ENCODE measurements at places on chromosomes 16 and 17.

GRCh38 chr17:59193336-59193862 lies 16.4 kb upstream of the SMG8 start:
- DNase-seq = no peak

DNA sequence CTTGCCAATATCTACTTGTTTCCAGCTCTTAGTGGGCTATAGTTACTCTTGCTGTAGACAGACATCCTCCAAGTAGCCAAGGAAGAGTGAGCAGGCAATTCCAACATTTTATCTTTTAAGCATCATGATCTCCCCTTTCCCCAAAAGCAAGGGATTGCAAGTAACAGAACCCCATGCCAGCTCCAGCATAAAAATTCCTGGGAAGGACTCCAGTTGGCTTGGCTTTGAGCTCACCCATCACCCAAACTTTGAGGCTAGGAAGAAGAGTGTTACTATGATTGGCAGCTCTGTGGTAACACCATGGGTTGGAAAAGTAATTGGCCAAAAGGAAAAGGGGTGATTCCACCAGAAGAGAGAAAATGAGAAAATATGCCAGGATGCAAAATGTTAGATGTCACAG lies 1086.4 kb upstream of the RBFOX1 start:
- DNase-seq = no peak

GRCh38 chr17:46947216-46947615 lies 24.3 kb downstream of the GOSR2 start:
- no peak for DNase-seq

DNA sequence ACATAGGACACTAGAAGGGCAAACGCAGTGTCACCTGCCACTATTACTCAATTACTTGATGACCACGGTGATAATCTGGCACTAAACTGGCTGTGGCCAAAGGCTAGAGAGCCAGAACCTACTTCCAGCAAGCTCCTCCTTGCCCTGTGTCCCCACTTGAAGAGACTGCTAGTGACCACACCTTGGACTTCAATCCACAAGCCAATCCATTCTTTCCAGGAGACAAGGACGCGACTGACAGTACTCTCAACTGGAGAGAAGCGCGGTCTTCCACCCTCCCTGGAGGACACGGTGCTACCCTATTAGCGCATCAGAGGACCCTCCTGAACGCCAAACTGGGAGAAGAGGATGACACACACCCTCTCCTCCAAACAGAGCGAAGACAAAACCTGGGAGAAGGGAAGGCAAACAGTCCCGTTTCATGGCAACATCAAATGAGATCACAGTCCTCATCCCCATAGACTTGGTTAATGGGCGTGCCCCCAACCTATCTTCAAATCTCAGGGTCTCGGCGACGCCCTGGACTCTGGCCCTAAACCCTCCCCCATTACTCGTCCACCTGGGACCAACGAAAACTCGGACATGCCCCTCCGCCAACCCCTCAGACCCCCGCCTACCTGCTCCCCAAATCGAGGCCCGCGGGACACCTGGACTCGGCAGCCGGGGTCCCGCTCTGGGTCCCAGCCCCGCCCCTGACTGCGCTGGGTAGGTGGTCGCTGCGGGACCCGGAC lies 508 bp downstream of the FLCN start:
- peak; percentile 30 for DNase-seq

- DNase-seq = no peak
Measured at GRCh38 chr17:79072544-79072943, 2.1 kb upstream of the ENGASE start.

GRCh38 chr17:64984181-64984580 lies 64.9 kb upstream of the LRRC37A3 start:
- DNase-seq = no peak

GRCh38 chr16:89289428-89290395 lies 72.2 kb downstream of the ZNF778 start:
- peak; percentile 52 for DNase-seq

DNA sequence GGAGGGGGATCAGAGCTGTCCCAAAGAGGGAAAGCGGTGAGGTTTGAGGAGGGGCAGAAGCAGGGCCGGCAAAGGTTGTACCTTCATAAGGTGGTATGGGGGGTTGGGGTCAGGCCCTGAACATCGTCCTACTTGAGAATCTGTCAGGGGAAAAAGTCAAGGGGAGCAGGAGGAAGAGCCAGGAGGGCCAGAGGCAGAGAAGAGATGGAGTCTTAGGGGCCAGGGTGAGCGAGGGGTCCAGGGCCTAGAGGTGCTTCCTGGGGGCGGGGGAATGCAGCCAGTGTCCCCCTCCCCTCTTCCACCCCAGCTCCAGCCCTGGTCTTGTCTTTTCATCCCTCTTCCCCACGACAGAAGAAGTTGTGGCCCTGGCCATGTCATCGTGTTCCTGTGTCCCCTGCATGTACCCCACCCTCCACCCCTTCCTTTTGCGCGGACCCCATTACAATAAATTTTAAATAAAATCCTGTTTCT lies 1.3 kb upstream of the PRRT2 start:
- DNase-seq = no peak

- DNase-seq = no peak
Measured at GRCh38 chr17:2453866-2454265, 53.0 kb upstream of the MNT start.

GRCh38 chr17:48541577-48542113 lies 3.3 kb downstream of the HOXB2 start:
- DNase-seq = no peak

GRCh38 chr17:49976163-49976827 lies 7.3 kb downstream of the DLX4 start:
- DNase-seq = peak; percentile 53

- DNase-seq = no peak
Measured at GRCh38 chr17:75614556-75615270, 18.5 kb upstream of the SMIM5 start.
